Calu3 (cell line): ENCODE measurements at places on chromosomes 6 and 20. TPM values are rescaled to one million over a fixed set of nuclear protein-coding genes. Genes with fewer than 3 reads are reported as not detected.

Gene CTAGE9
- not detected in 2 replicates for total RNA-seq

Gene LY6G6D
- total RNA-seq: not detected in 2 replicates

Gene OGFRL1
- 18.2 and 21.0 TPM in 2 replicates for total RNA-seq

Gene REM1
- not detected in 2 replicates for total RNA-seq

- DNase-seq: peak; percentile 10
Measured at GRCh38 chr20:6765469-6766058, 1.9 kb upstream of the BMP2 start.

GRCh38 chr6:72619883-72620696 lies 1.8 kb upstream of the KCNQ5 start:
- DNase-seq: peak; percentile 10

DNA sequence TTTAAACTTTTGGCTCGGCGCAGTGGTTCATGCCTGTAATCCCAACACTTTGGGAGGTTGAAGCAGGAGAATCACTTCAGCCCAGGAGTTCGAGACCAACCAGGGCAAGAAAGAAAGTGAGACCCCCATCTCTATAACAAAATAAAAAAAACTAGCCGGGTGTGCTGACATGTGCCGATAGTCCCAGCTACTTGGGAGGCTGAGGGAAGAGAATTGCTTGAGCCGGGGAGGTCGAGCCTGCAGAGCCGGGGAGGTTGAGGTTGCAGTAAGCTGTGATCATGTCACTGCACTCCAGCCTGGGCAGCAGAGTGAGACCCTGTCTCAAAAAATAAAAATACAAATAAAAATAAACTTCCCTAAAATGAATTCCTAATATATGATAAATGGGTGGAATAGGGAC lies 50.4 kb downstream of the ZMYND8 start:
- no peak for DNase-seq

GRCh38 chr20:32364554-32365208 lies 6.5 kb downstream of the ASXL1 start:
- no peak for DNase-seq

GRCh38 chr20:33166533-33167113 lies 1.3 kb upstream of the BPIFA2 start:
- no peak for DNase-seq

- no peak for DNase-seq
Measured at GRCh38 chr6:104484626-104485025, 375.1 kb downstream of the HACE1 start.

GRCh38 chr6:129893640-129894039 lies 32.5 kb upstream of the TMEM244 start:
- DNase-seq: no peak

- DNase-seq: no peak
Measured at GRCh38 chr20:20318365-20319161, 49.3 kb upstream of the INSM1 start.

GRCh38 chr6:150451807-150452427 lies 83.1 kb downstream of the IYD start:
- no peak for DNase-seq

- no peak for DNase-seq
Measured at GRCh38 chr20:36663031-36663430, 17.0 kb upstream of the SLA2 start.

GRCh38 chr6:29728173-29728874 lies 5.1 kb downstream of the HLA-F start:
- no peak for DNase-seq

DNA sequence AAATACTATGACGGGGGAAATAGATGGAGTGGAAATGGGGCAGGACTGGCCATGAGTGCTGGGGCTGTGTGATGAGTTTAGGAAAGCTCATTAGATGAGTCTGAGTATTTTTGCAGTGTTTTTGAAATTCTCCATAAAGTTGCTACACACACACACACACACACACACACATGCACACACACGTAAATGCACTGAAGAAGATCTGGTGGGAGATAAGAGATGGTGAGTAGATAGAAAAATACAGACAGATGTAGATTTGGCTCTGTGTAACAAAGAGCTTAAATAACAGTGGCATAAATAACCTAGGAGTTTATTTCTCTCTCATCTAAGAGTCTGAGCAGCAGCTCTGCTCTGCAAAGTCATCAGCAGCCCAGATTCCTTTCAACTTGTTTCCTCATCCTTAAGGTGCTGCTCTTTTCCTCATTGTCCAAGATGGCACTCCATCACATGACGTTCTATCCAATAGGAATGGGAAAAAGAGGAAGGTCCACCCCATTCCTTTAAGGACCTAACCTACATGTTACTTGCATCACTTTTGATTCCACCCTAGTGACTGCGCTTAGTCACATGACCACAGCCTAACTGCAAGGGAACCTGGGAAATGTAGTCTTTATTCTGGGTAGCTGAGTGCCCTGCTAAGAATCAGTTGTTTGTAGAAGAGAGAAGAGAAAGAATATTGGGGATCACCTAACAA lies 76.4 kb downstream of the EYA2 start:
- DNase-seq: peak; percentile 71

DNA sequence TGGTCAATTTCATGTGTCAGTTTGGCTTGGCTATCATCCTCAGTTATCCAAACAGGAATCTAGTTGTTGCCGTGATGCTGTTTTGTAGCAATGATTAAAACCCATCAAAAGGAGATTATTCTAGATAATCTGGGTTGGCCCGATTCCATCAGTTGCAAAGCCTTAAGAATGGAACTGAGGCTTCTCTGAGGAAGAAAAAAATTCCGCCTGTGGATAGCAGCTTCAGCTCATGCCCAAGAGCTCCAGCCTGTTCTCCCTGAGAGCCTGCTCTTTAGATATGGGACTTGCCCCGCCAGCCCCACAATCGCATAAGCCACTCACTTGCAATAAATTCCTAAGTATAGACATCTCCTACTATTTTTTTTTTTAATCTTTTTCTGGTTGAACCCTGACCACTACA lies 61.5 kb downstream of the SEL1L2 start:
- no peak for DNase-seq

DNA sequence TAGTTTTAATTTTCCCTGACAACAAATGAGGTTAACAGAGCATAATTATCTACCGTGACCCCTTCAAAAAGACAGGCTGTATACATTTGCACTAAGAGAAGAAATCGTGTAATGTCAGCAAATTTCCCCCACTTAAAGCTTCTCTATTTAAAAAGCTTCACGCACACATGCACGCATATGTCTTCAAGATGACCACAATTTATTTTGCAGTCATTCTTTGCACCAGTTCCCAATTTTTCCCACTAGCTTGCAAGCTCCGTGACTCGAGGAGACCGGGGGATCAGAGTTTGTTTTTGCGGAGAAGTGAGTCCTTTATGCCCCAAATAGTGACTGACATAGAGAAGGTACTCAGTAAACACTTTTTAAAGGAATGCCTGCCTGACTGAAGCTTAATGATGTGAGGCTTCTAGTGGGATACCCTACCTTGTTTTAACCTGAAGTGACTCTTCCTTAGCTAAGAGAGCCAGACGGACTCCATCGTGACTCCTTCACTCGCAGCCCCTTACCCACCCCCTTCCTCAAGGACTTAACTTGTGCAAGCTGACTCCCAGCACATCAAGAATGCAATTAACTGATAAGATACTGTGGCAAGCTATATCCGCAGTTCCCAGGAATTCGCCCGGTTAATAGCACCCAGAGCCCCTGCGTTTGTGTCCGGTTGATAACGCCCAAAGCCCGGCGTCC lies 9.3 kb upstream of the NQO2 start:
- DNase-seq: peak; percentile 24

DNA sequence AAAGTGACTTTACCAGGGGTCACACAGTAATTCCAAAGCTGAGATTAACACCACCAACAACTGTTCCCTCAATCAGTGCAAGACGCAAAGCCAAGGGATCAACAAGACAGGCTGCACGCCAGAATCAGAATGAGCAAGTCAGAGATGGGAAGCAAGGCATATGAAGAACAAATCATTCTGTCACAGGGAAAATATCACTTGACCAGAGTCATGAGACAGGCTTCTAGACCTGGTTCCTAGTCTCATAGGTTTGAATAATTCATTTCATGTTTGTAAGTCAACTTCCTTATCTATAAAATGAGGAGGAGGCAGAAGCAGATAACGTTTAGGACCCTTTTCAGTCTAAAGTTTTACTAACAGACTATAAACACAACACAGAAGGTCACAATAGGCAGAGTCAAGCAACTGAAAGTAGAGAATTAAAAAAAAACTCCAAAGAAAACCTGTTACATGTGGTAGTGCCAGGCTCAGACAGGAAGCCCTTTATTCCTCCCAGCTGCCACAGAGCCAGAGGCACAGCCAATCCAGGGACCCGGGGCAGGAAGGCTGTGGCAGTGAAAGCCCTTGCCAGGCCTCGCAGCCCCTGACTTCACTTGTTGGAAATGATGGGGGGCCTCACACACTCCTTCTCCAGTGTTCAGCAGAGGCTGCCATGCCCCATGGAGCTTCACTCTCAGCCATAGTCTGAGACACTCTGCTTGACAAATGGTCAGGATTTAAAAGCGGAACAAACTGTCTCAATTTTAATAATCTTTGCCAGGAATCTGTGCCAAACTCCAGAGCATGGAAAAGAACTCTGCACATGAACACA lies 29.2 kb upstream of the DST start:
- DNase-seq: no peak

DNA sequence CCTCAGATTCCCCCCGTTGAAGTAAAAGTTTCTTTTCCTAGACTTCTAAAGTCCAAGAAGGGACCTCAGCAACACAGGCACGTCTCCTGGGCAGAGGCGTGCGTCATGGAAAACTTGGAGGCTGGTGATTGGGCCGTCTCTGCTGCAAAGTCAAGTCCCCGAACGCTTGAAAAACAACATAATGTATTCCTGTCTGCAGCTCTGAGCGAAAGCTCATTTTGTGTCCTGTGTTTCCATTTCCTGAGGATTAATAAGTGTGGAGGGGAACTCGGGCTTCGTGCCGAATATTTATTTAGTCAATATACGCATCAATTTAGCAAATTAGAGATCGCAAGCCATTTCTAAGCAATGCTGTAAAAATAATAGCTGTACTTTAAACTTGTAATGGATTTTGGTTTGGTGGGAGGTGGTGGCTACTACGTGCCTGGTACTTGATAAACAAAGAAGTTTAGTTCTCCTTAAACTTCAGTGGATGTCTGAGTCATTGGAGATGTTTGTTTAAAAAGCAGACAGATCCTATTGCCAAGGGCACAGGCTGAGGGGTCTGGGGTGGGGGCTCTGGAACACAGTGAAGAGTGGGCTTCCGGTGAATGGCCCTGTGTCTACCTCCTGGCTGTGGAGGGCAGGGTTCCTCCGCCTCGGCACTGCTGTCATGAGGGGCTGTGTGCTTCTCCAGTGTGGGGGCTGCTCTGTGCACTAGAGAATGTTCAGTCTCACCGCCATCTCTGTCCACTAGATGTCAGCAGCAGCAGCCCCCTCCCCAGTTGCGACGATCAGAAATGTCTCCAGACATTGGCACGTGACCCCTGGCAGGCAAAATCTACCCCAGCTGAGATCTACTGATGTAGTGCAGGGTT lies 21.8 kb downstream of the PCK1 start:
- DNase-seq: peak; percentile 44

DNA sequence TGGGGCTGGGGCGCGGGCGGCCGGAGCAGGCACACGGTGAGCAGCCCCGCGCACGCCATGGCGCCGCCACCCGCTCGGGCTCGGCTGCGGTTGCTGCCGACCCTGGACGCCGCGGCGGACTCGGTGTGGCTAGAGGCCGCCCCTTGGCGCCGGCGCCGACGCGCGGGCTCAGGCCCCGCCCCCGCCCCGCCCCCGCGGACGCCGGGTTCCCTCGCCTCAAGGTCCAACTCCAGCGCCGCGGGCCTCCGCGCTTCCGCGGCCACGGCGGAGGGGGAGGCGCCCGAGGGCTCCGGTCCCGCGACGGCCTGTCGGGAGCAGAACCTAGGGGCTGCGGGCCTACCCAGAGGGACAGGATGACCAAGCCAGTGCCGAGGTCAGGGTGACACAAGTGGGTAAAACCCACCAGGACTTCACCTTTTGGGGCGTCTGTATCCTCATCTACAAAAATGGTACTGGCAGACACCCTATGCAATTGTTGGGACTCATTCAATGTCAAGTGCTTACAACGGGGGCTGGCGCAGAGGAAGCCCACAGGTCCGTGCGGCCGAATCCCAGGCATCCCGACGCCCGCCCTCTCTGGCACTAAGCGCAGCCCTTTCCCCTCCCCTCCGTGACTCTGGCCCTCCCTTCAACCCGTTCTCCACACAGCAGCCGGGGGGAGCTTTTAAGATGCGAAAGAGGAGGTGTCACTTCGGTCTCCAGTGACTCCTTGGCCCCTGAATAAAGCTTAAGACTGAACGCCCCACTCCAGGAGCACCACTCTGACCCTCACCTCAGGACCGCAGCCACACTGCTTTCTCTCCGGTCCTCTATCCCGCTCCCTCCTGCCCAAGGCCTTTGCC lies at the start of gene NECAB3:
NECAB3 (minus strand) TSS at position 135 of the 842 bp plus-strand sequence; CDS start at position 59, 76 bp downstream.
- peak; percentile 95 for DNase-seq

DNA sequence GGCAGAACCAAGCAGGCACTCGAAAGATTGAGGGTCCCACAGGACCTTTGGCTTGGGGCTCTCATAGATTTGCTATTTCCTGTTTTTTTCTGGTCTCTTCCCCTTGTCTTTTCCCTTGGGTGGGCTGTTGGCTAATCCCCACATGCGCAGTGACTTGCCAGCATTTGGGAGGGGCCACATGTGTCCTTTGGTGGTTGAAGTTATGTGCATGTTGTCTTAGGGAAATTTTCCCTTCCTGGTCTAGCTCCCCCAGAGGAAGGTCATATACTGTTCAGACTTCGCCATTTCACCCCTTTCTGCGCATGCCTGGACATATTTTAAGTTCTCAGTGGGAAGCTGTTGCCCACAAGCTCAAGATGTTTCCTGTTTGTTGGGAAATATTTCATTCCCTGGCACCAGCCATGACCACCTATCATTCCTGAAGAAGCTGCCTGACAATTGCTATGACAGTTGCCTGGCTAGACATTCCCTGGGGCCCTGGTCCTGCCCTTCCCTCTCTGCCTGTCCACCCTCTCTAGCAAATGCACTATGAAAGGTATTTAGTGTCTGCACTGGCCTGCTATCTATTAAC lies 156.2 kb upstream of the THBS2 start:
- DNase-seq: no peak

GRCh38 chr6:43058531-43058930 lies 703 bp downstream of the MRPL2 start:
- no peak for DNase-seq

DNA sequence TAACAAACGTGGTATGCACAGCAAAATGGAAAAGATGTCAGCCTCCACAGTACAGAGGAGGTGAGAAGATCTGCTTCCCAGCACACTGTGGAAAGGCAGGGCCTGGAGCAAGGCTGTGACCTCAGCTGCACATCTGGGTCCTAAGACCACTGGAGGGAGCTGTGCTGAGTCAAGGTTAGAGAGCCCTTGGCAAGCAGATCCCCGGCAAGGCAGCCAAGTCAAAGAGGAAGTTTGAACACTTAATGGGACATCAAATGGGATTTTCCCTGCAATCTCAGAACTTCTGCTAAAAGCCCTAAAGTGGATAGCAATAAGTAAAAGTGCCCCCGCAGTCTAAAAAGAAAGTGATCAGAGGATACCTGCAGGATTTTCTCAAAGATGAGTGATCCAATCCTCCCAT lies 39.5 kb downstream of the UNC5CL start:
- peak; percentile 62 for DNase-seq

DNA sequence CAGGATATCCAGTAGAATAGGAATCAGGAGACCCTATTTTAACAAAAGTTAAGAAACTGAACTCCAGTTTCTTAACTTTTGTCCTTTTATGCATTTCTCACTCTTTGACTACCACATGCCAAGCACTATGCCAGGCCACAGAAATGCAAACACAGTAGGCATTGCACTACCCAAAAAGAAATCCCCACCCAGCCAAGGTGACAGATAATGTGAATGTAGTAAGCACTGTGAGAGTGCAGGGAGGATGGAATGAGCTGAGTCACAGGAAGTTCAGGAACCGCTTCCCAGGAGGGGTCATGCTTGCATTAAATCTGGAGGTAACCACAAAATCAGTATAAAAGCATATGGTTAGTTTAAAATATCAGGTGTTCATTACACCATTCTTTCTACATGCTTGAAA lies 20.1 kb upstream of the FAM83C start:
- DNase-seq: peak; percentile 69
